Activated CD4-positive, CD25-positive, alpha-beta regulatory T cell treated with anti-CD3 and anti-CD28 coated beads, Interleukin-2, amount 50 U/mL, for 72 hours (primary cell): ENCODE measurements at places on chromosomes 12 and 14.

DNA sequence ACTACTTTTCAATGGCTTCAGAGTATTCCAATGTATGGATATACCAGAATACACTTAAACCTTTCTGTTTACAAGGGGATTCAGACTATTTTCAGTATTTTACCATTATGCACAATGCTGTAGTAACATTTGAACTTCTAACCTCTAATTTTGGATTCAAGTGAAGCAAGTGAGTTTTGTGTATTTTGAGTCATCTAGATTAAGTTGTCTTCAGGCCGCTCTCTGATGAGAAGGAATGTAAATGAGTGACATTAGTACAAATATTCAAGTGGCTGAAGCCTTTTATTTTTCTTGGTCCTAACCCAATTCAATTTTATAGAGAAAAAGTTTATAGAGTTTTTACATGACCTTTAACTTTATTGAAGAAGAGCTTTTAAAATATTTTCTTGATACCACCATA, 125.6 kb downstream of the PDE3A start:
- DNase-seq = no peak

- DNase-seq = no peak
Measured at GRCh38 chr14:82009076-82009475, 475.4 kb upstream of the SEL1L start.

GRCh38 chr14:81277096-81277495, 56.3 kb upstream of the GTF2A1 start:
- DNase-seq = no peak

GRCh38 chr12:116247377-116247776, 30.1 kb downstream of the MED13L start:
- no peak for DNase-seq

DNA sequence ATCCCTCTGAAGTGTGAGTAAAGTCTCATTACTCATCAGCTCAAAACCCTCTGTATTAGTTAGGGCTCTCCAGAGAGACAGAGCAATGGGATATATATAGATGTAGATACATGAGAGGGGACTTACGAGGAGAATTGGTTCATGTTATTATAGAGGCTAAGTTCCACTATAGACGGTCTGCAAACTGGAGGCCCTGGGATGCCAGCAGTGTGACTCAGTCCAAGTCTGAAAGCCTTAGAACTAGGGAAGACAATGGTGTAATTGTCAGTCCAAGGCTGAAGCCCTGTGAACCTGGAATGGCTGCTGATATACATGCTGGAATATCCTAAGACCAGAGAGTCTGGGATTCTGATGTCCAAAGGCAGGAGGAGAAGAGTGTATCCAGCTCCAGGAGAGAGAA, 57.3 kb upstream of the CEP83 start:
- DNase-seq = no peak

- DNase-seq = no peak
Measured at GRCh38 chr14:68219407-68219806, 399.8 kb downstream of the RAD51B start.

DNA sequence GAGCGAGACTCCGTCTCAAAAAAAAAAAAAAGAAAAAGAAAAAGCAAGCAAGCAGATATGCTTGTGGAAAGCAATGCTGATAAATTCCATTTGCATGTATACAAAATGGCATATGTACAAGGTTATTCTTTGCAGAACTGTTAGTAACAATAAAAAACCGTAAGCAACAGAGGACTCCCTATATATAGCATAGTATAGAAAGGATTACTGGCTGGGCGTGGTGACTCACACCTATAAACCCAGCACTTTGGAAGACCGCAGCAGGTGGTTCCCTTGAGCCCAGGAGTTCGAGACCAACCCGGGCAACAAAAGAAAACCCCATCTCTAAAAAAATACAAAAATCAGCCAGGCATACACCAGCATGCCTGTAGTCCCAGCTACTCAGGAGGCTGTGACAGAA, 13.5 kb downstream of the GCN1 start:
- DNase-seq = no peak

DNA sequence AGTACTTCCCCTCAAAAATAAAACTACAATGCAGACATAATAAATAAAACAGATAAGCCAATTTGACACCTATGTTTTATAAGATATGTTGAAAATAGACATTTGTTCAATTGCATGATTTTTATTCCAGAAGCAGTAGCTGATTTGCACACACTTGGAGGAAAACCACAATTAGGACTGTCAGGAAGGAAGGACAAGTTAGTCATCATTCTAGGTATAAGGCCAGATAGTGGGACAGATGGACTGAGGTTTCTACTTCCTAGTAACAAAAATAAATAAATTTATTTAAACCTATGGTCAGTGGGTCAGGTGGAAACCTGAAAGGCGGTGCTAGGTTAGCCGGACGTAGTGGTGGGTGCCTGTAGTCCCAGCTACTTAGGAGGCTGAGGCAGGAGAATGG, 141.8 kb upstream of the RASSF8 start:
- no peak for DNase-seq

DNA sequence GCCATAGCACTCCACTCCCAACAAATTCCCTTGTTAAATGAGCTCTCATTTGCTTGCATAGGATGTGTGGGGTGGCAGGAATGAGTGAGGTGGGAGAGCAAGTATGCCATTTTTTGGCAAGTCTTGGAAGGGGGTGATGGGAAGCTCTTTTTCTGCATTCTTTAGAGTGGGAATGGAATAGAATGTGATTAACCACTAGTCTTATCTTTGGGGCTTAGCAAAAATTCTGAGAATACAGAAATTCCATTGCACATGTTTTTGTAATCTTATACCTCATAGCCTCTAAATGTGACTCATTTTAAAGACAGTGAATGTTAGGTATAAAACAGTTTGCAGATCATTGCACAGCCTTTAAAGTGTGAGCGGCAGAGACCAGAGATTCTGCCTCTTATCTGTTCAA, 28.4 kb upstream of the NEDD1 start:
- no peak for DNase-seq

DNA sequence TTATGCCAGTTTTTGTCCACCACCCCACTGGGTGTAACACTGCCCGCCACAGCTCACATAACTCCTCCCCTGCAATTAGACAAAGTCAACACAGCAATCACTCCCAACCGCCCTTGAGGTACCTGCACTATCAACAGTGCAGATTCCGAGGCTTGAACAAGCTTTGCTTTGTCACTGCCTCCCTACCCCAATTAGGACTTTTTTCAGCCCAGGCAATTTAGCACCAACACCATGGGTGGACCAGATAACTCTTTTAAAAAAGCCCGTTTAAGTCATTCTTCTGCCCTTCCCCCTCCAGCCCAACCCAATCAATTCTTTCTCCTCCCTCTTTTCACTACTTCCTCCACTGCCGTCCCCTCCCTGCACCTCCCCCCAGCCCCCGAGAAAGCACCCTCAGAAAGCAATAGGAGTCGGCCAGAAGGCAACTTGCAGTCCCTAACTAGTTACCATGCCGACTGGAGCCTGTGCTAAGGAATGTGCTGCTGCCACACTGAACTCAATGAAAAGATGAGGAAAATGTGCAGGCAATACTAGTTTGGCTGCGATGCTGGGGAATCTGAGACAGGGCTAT, 45.7 kb upstream of the OTX2 start:
- no peak for DNase-seq

DNA sequence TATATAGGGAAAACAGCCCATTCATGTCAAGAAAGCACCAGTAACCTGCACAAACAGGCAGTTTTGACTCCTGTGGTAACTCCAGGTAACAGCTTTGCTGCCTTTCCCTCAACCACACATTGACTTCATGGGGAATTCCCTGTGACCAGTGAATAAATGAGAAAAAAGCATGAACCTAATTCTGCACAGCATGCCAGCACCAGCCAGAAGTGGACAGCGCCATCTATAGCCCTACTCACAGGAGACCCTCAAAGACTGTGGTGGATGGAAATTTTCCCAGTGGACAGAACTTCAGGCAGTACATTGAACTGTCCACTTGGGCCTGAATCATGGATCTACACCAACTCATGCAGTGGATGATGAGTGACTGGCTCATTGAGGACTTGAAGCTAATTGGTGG, 152.1 kb downstream of the SLC8A3 start:
- no peak for DNase-seq

DNA sequence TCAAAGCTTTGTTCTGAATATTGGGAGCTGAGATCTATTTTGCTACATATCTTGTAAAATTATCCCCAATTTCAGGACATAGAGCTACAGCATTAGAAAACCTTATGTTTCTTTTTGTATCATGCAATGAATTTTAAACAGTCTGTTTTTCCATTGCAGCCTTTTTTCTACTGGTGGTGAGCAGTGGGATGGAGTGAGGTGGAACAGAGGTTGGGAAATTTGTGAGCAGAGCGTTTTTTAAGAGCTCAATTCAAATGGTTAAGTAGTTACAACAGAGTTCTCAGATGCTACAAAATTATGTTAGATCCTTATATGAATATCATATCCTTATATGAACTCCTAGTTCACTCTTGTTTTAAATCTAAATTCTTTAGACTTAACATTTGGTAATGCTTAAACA, 139.0 kb upstream of the PLEKHG7 start:
- no peak for DNase-seq

DNA sequence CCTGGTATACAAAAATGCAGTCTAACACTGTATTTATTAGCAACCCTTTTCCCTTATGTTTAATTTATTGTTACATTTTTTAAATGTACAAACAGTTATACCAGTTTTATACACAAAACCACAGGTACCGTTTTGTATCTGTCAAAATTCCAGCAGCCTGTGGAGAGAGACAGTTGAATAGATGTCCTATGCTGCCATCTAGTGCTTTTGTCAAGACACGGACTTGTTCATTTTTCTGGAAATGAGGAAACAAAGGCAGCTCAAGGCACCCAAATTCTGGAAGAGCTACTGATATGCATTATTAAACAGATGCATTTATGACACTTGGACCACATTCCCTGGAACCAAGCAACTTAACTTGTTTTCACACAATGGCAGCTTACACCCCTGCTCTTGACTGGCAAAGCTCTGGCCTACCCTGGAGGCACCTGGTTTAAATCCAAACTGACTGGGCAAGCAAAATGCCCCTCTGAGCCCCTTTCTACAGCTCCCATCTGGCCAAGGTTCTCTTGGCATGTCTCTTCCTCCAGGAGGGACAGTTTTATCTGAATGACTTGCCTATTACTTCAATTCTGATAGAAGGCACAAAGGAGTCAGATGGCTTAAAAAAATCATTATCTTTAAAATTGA, 286.9 kb upstream of the PRKD1 start:
- DNase-seq = no peak

DNA sequence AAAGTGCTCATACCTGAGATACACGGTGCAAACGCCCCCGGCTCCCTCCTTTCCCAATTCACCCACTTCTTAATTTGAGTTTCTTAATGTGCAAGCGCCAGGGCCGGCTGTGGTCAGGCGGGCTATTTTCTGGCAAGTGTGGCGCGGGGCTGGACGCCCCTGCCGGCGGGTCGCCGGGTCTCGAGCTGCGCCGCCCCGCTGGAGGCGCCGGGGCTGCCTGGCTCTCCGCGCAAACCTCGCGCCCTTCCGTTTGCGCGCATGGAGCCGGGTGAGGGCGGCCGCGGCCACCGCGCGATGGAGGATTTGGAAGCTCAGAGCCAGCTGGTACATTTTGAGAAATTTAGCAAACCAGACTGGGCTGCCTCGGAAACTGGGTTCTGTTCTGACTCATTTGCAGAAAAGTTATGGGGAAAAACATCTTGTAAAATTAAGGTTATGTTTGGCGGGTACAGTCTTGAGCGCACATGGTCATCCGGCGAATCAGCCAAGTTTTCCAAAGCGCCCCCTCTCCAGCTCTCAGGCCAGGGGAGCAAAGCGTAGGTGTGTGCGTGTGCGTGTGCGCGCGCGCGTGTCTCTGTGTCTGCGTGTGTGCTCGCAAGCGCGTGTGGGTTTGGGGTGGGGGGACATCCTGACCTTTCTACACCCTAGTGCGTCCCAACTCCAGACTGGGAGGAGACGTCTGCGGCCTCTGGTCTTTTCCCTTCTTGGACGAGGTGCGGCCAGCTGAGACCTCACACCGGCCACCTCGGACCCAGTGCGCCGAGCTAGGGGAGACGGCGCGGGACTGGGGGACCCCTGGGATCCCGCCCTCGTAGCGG, 6.5 kb upstream of the OTX2 start:
- DNase-seq = no peak

DNA sequence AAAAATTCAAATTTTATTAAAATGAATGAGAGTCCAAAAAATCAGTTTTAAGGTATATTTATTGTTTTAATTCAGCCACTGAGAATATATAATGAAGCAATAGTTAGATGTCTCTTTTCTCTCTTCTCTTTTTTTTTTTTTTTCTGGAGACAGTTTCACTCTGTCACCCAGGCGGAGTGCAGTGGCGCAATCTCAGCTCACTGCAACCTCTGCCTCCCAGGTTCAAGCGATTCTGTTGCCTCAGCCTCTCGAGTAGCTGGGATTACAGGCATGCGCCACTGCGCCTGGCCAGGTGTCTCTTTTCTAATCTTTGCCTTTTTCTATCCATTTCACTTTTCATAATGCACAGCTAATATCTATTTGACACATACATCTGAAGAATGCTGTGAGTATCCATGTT, 307.1 kb upstream of the RGS6 start:
- DNase-seq = no peak

DNA sequence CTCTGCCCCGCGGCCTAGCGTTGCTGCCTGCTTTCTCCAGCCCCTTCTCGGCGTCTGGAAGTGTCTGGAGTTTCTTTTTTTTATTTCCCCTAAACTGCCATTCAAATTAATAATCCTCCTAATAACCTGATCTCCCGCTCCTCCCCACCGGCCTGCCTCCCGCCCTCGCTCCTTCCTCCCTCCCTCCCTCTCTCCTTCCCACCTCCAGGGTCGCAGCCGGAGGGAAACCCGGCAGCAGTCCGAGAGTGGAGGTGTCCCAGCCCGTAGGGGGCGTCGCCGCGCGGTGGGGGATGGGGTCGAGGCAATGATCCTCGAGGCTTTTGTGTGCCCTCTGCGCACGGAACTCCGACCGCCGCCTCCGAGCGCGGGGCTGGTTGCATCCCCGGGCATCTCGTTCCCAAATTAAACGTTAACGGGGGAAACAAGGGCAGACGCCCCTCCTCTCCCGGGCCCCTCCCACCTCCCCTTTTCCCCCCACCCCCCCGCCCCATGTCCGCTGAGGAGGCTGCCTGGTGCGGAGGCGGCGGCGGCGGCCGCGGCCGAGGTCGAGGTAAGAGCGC, 1.0 kb upstream of the SOCS2 start:
- peak; percentile 66 for DNase-seq

DNA sequence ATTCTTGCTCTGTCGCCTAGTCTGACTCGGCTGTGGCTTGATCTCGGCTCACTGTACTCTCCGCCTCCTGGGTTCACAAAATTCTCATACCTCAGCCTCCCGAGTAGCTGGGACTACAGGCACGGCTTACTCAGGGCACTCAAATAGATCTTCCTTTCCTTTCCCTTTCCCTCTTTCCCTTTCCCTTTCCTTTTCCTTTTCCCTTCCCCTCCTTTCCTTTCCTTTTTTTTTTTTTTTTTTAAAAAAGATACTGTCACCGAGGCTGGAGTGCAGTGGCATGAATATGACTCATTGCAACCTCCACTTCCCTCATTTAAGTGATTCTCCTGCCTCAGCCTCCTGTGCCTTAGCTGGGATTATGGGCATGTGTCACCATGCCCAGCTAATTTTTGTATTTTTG, 86.0 kb downstream of the AEBP2 start:
- no peak for DNase-seq

DNA sequence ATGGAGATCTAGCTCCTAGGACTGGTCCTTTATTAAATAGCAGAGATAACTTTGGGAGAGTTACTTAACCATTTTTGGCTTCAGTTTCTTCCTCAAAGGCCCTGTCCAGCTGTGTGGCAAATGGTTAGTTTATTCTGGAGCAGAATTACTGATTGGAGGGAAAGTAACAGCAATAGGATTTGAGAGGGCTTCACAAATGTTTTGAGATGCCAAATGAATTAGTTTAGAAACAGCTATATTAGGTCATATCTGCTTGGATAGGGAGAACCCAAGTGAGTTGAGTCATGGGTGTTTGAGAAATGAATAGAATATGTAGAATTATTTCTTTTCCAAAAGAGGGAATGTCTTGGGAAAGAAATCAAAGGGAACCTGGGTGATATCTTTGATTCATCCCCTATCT, 17.5 kb downstream of the RASSF3 start:
- no peak for DNase-seq
